ENCODE measurements at places on chromosomes 11 and 22.

GRCh38 chr11:35619855-35620640, 1.8 kb downstream of the FJX1 start:
- peak; percentile 65 for DNase-seq

DNA sequence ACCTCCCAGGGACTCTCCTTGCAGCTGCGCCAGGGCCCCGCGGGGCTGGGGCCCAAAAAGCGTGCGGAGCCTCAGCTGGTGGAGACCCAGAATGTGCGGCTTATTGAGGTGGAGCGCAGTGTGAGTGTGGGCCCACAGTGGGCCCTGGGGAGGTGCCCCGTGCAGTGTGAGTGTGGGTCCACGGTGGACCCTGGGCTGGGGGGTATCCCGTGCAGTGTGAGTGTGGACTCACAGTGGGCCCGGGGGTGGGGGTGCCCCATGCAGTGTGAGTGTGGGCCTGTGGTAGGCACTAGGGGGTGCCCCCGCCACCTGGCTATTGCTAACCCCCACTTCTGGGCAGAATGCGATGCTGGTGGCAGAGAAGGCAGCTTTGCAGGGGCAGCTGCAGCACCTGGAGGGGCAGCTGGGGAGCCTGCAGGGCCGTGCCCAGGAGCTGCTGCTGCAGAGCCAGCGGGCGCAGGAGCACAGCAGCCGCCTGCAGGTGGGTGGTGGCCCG, 7.8 kb upstream of the RPS6KA4 start:
- no peak for DNase-seq

GRCh38 chr11:67366961-67367760, 6.2 kb downstream of the CLCF1 start:
- no peak for DNase-seq

DNA sequence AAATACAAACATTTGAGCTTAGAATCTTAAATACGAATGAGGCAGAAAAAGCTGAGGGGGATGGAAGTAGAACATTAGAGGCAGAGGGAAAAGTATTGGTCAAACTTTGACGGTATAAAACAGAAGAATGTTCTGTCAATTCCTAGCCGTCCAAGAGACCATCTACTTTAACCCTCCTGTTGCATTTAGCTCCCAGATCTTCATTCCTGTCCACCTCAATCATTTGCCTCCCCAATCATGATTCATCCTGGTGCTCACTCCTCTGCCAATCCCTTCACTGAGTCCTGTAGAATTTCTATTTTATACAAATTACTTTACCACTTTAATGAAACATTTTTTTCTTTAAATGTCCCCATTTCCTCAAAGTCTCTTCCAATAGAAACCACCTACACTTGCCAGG, 28.2 kb downstream of the C2CD3 start:
- no peak for DNase-seq

DNA sequence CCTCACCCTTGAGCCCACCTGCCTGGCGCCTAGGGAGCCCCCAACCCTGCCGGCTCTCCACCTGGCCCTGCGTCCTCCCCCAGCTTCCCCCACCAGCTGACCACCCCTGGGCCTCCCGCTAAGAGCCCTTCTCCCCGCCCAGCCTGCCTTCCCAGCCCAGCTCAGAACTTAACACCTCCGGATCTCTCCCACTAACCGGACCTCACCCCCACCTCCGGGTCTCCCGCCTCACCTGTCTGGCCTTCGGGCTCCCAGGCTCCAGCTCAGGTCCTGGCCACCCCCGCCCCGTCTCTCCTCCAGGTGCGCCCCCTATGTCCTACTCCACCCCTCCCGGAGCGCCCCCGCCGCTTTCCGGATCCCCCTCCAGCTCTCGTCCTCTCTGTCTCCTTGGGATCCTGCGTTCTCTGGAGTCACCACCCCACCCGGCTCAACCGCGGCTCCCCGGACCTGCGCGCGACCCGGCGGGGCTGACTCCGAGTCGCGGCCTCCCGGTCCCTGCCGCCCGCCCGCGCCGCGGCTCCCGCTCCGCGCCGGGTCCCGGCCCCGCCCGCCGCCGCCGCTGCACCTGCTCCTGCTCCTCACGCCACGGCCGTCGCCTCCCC, at the start of gene KCNJ11:
Gene KCNJ11 (minus strand): TSS at position 51 of the 602 bp plus-strand sequence. CDS start 568 bp downstream, outside the sequence.
- DNase-seq, result peak; percentile 62

DNA sequence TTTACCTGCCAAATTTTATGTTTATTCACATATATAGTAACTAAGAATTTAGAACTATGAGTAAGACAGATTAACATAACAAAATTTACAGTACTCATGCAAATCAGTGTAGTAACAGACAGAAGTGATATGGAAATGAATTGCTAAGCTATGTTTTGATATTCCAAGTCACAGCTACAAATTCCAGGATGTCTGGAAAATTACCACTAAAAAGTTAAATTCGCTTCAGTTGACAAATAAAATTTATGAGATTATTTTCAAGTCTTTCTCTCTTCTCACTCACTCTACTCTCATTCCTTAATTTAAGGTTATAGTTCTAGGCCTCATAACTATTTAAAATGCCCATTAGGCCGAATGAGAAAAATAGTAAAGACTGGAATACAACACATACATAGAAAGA, 18.1 kb downstream of the XKR3 start:
- DNase-seq, result no peak

- no peak for DNase-seq
Measured at GRCh38 chr11:90661233-90661632, 438.4 kb upstream of the CHORDC1 start.

- DNase-seq, result no peak
Measured at GRCh38 chr11:86341382-86341781, 33.3 kb upstream of the CCDC81 start.

GRCh38 chr11:71240865-71241691, 11.3 kb downstream of the SHANK2 start:
- DNase-seq, result no peak

GRCh38 chr22:38716271-38716670, 10.5 kb downstream of the GTPBP1 start:
- DNase-seq, result no peak

- DNase-seq, result no peak
Measured at GRCh38 chr11:75200051-75200450, 40.5 kb upstream of the TPBGL start.

GRCh38 chr22:24873226-24873625, 67.2 kb downstream of the SGSM1 start:
- peak; percentile 54 for DNase-seq

GRCh38 chr11:69216647-69217051, 60.9 kb downstream of the SMIM38 start:
- DNase-seq, result no peak

DNA sequence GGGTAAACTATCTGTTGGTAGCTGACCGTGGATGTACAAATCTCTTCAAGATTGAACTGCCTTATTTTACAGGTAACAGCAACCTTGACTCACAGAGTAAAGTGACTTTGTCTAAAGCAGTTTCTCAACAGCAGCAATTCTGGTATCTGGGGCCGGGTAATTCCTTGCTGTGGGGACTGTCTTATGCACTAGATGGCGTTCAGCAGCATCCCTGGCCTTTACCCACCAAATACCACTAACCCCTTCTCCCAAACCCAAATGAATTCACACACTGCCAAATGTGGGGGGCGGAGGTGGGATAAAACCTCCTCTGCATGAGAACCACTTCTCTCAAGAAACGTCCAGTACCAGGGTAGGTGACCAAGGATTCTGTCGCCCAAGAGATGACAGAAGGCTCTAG, 1.7 kb upstream of the INCENP start:
- DNase-seq, result peak; percentile 52

DNA sequence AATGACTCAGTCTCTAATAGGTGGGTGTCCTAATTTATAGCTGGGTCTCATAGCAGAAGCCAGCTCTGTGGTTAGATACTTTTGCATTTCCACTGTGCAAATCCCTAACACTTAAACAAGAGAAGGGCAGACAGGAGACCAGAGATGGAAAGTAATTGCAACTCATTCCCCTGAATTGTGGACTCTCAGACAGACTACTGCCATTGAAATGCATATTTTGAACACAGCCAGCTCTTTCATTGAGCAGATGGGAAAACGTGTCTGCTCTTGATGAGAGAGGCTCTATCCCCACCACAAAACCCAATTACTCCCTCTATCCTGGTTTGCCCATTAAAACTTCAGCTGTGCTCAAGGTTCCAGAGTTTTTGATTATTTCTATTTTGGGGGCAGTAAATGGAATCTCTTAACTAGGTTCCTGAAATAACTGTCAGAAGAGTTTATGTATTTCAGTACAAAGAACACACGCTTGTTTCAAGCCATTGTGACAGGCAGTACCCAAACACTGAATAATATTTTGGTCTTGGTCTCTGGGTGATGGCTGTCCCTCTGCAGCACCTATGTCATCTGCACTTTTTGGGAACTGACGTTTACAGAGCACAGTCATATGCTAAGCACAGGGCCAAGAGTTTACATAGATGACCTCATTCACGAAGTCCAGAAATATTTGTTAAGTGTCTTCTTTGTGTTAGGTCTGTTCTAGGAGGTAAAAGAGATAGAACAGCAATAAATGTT, 41.7 kb downstream of the FAM227A start:
- DNase-seq, result no peak

DNA sequence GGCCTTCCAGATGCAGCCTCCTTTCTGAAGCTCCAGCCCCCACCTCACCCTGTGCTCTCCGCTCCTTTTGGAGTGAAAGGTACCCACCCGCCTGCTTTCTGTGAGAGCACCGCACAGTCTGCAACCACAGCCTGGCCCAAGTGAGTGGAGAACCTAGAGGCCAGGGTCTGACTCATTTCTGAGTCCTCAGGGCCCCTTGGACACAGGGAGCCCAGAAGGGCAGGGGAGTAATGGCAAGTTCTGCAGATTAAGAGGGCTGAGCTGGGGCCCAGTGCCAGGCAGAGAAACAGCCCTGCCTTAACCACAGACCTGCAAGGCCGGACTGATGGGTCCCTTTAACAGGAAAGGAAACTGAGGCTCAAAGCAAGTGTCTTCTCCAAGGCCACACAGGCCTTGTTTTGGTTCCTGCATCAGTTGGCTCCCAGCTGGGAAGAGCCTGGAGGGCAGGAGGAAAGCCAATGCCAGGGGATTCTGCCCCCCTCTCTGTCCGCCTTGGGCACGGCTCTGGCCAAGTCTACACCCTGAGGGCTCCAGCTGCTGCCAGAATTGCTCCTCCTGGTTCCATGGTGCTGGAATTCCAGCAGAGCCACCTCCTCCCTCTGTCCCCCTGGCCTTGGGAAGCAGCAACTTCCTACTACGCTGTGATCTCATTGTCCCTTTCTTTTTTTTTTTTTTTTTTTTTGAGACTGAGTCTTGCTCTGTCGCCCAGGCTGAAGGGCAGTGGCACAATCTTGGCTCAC, 55.1 kb downstream of the CYTH4 start:
- no peak for DNase-seq

DNA sequence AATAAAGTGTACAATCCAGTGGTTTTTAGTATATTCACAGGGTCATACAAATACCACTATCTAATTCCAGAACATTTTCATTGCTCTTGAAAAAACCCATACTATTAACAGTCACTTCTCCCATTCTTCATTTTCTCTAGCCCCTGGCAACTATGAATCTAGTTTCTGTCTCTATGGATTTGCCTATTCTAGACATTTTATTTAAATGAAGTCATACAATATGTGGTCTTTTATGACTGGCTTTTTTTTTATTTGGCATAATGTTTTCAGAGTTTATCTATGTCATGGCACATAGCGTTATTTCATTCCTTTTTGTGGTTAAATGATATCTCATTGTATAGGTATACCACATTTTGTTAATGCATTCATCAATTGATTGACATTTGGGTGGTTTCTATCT, 59.4 kb downstream of the KDM2A start:
- no peak for DNase-seq

DNA sequence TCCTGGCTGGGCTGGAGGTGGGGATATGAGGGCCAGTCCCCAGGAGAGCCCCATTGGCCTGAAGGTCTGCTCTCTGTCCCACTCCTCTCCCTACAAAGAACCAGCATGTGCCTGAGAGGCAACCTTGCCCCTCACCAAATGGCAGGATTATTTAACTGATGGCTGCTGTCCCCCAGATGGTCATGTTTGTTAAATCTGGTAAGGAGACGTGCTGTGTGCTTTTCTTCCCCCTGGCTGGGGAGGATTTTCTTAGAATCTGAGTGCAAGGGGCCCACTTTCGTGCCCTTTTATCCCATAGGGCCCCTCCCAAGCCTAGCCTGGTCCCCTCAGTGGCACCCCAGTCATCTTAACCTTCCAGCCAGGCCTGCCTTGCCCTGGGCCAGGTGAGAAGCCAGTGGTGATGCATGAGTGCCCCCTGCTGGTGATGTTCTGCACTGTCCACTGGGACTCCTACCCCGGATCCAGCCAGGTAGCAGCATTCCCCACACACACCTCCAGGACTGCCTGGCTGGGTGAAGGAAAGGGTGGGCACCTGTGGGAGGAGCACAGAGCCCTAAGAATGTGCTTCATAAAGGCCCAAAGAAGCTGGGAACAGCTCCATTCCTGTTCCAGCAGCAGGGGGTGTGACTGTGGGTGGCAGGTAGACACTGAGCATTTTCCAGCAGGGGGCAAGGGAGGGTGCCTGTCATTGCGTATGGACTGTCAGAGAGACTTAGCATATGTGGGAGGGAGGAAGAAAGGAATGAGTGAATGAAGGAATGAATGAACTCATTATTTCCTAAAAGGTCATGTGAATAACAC, 28.9 kb downstream of the MFNG start:
- peak; percentile 80 for DNase-seq

DNA sequence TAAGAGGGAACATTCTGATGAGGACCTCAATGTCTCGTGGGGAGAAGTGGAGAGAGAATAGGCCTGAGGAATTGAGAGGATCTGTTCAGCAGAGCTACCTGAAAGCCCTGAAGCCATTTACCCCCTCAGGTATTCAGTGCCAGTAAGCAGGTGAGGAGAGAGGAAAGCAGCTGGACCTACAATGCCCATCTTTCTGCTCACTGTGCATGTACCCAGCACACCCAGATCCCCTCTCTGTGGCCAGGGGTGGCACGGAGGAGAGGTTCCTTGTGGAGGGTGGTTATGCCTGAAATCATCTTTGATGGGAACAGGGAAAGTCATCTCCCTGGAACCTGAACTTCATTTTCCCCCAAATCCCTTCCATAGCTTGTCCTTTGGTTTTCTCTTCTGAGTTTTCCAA, 277.8 kb upstream of the B3GAT1 start:
- no peak for DNase-seq

DNA sequence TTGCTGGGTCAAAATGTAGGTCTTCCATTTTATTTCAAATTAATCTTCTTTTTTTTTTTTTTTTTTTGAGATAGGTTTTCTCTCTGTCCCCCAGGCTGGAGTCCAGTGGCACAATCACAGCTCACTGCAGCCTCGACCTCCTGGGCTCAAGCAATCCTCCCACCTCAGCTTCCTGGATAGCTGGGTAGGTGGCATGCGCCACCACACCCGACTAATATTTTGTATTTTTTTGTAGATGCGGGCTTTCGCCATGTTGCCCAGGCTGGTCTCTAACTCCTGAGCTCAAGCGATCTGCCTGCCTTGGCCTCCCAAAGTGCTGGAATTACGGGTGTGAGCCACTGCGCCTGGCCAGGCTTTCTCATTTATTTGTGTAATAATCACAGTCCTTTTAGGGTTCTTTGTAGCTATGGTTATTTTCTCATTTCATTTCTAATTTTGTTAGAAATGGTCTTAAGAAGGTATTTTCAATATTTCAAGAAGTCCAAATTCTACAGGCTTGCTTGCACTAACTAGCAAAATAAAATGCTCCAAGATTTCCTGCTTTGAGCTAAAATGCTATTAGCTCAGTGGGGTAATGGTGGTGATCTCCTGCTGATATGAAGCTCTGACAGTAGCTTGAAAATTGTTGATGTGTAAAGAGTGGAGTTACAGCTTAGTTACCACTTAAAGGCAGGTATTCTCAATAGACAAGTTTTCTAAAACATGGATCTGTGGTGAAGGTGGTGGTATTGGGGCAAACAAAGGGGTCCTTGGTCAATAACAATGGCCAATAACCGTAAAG, 50.0 kb downstream of the RBX1 start:
- DNase-seq, result no peak
